ENCODE measurements at places on chromosomes 11 and 22. TPM values are rescaled to one million over a fixed set of nuclear protein-coding genes. Genes with fewer than 3 reads are reported as not detected.

- DNase-seq = no peak
- H3K4me1 ChIP-seq = no peaks in the 10 kb centered on the region
- H3K27ac ChIP-seq = no peak overlapping the region
- no peak overlapping the region for H3K4me3 ChIP-seq
- peaks cover 17% of the 10 kb centered on the region for H3K36me3 ChIP-seq
- no peaks in the 10 kb centered on the region for H3K27me3 ChIP-seq
These were observed 75.6 kb downstream of the PARVB start for GRCh38 chr22:44099696-44100095.

TBX1 gene
- 1.1 TPM for total RNA-seq

GLYAT gene
- not detected for total RNA-seq

HEPHL1 gene
- total RNA-seq = not detected

DNA sequence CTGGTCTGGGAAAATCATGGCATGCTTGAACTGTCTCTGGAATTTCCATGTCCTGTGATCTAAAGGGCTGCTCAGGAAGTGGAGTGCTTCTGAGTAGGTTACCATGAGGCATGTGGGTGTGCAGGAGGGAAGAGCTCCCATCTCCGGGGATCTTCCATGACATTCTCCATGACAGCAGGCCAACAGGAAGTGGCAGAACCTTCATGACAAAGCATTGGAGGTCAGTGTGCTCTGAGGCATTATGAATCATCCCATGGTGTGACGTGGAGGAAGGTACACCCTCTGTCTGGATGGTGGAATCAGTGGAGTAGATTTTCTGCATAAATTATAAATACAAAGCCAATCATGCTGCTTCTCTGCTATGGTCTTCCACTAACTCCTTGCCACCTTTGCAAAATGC, 139.6 kb upstream of the E2F8 start:
- no peaks in the 10 kb centered on the region for H3K36me3 ChIP-seq
- no peak for DNase-seq
- no peaks in the 10 kb centered on the region for H3K4me1 ChIP-seq
- H3K4me3 ChIP-seq = no peak overlapping the region

- no peaks in the 10 kb centered on the region for H3K36me3 ChIP-seq
- peaks cover 3% of the 10 kb centered on the region for H3K4me1 ChIP-seq
- no peaks in the 10 kb centered on the region for H3K27me3 ChIP-seq
- H3K27ac ChIP-seq = no peak overlapping the region
- H3K4me3 ChIP-seq = no peak overlapping the region
These were observed 16.1 kb downstream of the BIK start for GRCh38 chr22:43126501-43127165.

DNA sequence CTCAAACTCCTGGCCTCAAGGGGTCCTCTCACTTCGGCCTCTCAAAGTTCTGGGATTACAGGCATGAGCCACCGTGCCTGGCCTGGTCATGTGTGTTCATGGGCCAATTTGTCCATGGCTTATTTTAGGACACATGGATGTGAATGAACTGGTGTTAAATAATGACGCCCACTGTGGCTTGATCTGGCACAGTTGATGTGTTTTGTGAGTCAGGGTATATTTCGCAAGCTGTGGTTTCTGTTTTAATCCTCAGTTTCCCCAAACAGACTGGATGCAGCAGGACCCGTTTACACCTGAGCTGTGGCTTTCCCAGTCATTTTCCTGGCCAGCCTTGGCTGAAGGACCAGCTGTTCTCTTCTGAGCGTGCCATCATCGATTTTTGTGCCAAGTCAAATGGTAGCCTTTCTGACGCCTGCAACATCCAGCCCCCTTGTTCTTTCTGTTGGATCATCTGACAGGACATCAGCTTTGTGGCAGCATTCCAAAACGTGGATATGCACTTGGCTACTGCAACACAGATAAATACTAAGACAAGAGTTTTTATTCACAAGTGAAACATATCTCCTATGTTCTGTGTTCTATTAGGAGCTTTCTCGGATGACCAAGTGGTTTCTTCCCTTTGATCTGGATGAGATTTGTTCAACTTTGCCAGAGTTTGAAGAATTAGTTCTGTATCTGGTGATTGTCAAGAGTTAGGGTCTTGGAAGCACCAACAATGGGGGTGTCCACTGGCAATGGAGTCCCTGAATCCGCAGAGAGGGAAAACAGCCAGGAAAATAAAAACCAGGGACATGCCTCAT, 40.0 kb upstream of the SEPTIN5 start:
- H3K36me3 ChIP-seq = no peaks in the 10 kb centered on the region
- peaks cover 18% of the 10 kb centered on the region for H3K27me3 ChIP-seq
- DNase-seq = peak; percentile 27
- no peak overlapping the region for H3K4me3 ChIP-seq

- H3K36me3 ChIP-seq = no peaks in the 10 kb centered on the region
- H3K4me3 ChIP-seq = no peak overlapping the region
- no peak overlapping the region for H3K27ac ChIP-seq
- DNase-seq = no peak
- H3K4me1 ChIP-seq = no peaks in the 10 kb centered on the region
These were observed 218.8 kb upstream of the SORL1-AS1 start for GRCh38 chr11:121671283-121672168.

DNA sequence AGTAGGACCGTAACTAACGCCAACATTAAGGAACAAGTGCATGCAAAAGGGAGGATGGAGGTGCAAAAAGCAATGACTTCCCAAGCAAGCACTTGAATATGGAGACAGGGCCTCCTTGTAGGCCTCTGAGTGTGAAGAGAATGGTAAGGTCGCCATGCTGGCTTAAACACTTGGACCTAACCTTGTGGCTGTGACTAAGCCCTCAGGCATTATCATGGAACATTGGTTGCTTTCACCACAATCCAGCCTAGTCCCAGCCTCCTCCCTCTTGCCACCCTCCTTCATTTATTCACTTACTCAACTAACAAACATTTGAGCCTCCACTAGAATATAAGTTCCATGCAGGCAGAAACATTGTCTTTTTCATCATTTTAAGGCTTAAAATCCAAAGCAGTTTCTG, 11.9 kb upstream of the SYTL2 start:
- peaks cover 63% of the 10 kb centered on the region for H3K4me1 ChIP-seq
- peaks cover 1% of the 10 kb centered on the region for H3K36me3 ChIP-seq
- H3K4me3 ChIP-seq = no peak overlapping the region
- no peaks in the 10 kb centered on the region for H3K27me3 ChIP-seq

NCF4 gene
- 77.9 TPM for total RNA-seq

DNA sequence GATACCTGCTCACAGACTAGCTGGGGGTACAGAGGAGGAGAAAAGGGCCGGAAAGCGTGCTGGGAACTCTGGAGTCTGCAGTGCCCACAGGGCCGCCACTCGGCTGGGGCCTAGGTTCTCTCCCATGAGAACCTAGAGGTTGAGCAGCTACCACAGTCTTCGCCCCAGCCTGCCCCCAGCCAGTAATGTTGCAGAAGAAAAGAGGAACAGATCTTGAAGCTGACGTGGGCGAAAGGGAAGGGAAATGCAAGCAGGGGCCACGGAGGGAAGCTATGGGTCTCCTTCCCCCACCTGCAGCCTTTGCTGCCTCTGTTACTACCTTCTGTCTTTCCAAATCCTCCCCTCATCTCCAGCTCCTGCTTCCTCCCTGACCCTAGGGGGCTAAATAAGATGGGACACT, 28.8 kb upstream of the P2RY2 start:
- H3K4me1 ChIP-seq = peaks cover 7% of the 10 kb centered on the region
- no peak overlapping the region for H3K27ac ChIP-seq
- H3K4me3 ChIP-seq = no peak overlapping the region
- no peak for DNase-seq
- peaks cover 6% of the 10 kb centered on the region for H3K27me3 ChIP-seq
- H3K36me3 ChIP-seq = no peaks in the 10 kb centered on the region

DNA sequence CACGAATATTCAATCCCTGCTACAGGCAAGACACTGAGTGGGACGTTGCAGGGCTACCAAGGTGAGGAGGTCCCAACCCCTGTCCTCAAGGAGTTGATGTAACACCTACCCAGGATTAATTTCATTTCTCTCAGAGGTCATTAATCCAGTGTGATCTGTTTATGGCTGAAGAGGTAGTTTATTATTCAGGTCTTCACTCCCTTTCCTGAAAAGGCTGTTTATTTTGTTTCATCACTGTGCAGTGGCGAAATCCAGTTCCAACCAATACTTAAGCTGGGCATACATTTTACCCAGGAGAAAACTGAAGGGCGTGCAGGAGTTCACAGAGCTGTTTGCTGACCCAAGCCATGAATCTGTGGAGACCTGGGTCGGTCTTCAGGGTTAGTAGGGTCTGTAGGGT, 2.7 kb upstream of the PTPRJ start:
- H3K36me3 ChIP-seq = peaks cover 8% of the 10 kb centered on the region
- DNase-seq = no peak

GRCh38 chr11:129950101-129951091, 52.2 kb downstream of the PRDM10 start:
- H3K4me1 ChIP-seq = peaks cover 10% of the 10 kb centered on the region
- DNase-seq = no peak
- H3K36me3 ChIP-seq = peaks cover 4% of the 10 kb centered on the region
- H3K27me3 ChIP-seq = no peaks in the 10 kb centered on the region
- no peak overlapping the region for H3K4me3 ChIP-seq
- no peak overlapping the region for H3K27ac ChIP-seq

GRCh38 chr11:16881074-16881709, 133.0 kb downstream of the PLEKHA7 start:
- H3K36me3 ChIP-seq = no peaks in the 10 kb centered on the region
- peaks cover 15% of the 10 kb centered on the region for H3K27me3 ChIP-seq
- DNase-seq = no peak
- no peak overlapping the region for H3K4me3 ChIP-seq

TTLL12 gene
- total RNA-seq = 40.3 TPM

- H3K27me3 ChIP-seq = no peaks in the 10 kb centered on the region
- no peak overlapping the region for H3K4me3 ChIP-seq
- no peak for DNase-seq
- no peaks in the 10 kb centered on the region for H3K4me1 ChIP-seq
- no peak overlapping the region for H3K27ac ChIP-seq
These were observed 407.6 kb upstream of the CADM1 start for GRCh38 chr11:115911613-115912346.

DNA sequence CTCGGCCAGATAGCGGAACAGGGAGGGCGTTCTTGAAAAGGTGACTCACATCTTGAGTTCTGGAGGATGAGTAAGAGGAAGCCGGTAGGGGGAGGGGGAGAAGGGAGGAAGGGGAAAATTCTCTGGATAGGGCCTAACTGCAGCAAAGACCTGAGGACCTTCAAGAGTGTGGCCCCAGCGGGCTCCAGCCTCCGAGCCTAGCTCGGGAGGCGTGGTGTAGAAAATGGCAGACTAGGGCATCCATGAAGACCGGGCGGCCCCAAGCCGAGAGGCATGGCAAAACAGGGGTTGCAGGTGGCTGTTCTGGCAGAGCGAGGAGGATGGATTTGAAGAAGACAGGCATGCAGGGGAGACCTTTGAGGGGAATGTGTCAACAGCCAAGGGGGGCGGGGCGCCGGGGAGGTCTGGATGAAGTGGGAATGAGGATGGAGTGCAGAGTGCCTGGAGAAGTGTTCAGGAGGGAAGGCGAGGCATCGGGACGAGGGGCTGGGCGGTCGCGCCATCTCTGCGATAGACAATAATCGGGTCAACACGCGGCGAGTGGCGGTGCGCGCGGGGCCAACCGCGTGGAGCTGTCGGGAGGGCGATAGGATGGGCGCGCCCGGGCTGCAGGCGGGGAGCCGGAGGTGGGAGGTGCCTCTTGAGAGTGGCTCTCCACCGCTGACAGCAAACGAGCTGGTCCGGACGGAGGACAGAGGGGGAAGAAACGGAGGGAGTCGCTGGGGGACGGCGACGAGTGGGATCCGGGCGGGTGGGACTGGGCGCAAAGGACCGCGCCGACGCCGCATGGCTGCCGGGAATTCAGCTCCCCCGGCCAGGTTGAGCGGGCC, 40.0 kb upstream of the CREB3L1 start:
- H3K27ac ChIP-seq = peak overlapping the region; percentile 82
- H3K36me3 ChIP-seq = no peaks in the 10 kb centered on the region
- peaks cover 33% of the 10 kb centered on the region for H3K27me3 ChIP-seq
- H3K4me3 ChIP-seq = peak overlapping the region; percentile 73

DNA sequence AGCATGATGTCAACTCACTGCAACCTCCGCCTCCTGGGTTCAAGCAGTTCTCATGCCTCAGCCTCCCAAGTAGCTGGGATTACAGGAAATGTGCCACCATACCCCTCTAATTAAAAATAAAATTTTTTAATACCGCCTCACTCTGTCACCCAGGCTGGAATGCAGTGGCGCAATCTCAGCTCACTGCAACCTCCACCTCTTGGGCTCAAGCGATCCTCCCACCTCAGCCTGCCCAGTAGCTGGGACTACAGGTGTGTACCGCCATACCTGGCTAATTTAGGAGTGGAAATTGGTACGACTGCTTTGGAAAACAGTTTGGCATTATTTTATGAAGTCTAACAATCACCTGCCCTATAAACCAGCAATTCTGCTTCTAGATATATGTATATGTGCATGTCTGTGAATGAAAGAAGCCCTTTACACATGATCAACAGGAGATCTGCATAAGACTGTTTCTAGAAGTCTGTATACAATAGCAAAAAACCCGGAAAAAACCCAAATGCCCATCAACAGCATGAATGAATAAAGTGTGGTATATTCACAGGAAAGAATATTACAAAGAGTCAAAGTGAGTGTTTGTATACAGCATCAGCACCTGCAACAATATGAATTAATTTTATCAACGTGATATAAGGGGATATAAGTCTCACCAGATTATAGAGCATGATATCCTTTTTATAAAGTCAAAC, 16.0 kb downstream of the SLC35F2 start:
- H3K27ac ChIP-seq = peak overlapping the region; percentile 24
- H3K36me3 ChIP-seq = peaks cover 12% of the 10 kb centered on the region
- peaks cover 42% of the 10 kb centered on the region for H3K4me1 ChIP-seq
- DNase-seq = no peak
- no peaks in the 10 kb centered on the region for H3K27me3 ChIP-seq

- DNase-seq = no peak
- no peaks in the 10 kb centered on the region for H3K4me1 ChIP-seq
- peaks cover 13% of the 10 kb centered on the region for H3K27me3 ChIP-seq
These were observed 10.0 kb downstream of the ROBO4 start for GRCh38 chr11:124887667-124888013.

GRCh38 chr11:86358720-86359119, 16.0 kb upstream of the CCDC81 start:
- no peak for DNase-seq
- no peaks in the 10 kb centered on the region for H3K4me1 ChIP-seq
- H3K36me3 ChIP-seq = peaks cover 1% of the 10 kb centered on the region
- no peak overlapping the region for H3K4me3 ChIP-seq
- no peak overlapping the region for H3K27ac ChIP-seq

C11orf97 gene
- total RNA-seq = not detected

DNA sequence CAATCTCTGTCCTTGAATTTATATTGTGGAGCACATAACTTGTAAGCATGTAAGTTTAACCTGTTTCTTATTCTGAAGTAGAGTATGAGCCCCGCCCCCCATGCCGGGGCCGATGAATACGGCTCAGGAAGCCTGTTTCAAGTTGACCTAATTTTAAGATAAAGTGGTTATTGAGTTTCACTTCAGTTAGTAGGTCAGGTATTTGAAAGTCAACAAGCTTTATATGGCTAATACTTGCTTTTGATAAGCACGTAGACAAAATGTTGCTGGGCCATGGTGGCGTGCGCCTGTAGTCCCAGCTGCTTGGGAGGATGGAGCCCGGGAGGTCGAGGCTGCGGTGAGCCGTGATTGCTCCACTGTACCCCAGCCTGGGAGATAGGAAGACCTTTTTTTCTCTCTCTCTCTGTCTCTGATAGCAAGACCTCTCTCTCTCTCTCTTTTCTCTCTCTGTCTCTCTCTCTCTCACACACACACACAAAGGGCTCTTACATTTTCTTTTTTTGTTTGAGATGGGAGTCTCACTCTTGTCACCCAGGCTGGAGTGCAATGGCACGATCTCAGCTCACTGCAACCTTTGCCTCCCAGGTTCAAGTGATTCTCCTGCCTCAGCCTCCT, 14.4 kb downstream of the YWHAH start:
- H3K27ac ChIP-seq = peak overlapping the region; percentile 26
- no peak for DNase-seq
- peaks cover 3% of the 10 kb centered on the region for H3K27me3 ChIP-seq

MS4A2 gene
- not detected for total RNA-seq
